Prostate gland (tissue), 2 donors: ENCODE measurements at places on chromosomes 12 and 14. TPM values are rescaled to one million over a fixed set of nuclear protein-coding genes. Genes with fewer than 3 reads are reported as not detected.

GRCh38 chr12:21301-22189 is 45.0 kb upstream of the IQSEC3 start:
- no peak for DNase-seq

GRCh38 chr12:92719674-92720073 is 16.9 kb downstream of the PLEKHG7 start:
- no peak for DNase-seq

DNA sequence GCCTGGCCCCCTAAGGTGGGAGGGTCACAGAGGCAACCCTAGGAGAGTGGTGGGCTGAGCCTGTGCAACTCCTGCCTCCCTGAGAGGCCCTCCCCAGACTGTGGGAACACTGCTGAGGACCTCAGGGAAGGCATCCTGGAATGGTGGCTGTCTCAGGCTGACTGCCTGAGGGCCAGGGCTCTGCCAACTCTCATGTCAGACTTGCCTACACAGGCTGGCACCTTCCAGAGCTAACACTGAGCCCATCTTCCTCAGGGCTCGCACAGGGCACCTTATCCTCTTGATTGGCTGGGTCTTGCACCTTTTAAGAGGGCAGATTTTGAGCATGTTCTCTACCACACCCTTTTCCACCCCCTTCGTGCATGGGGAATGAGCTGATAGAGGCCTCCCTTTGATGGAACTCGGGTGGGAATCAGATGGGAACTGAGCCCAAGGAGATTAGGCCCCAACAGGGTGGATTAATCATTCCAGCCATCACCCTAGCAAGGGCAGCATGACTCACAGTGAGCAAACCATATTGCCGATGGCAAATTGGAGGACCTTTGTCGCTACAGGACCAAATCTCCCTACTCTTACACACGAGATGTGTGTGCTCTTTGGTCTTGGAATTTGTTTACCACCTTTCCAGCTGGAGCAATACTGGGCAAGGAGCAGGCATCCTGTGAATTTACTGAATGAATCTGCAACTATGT is 702.8 kb downstream of the VRK1 start:
- no peak for DNase-seq

GRCh38 chr12:77724367-77724957 is 106.2 kb upstream of the NAV3 start:
- no peak for DNase-seq

GRCh38 chr14:84425968-84426367 is 1104.0 kb upstream of the FLRT2 start:
- no peak for DNase-seq

- DNase-seq: no peak
Measured at GRCh38 chr12:49428793-49429192, 61.5 kb downstream of the SPATS2 start.

GRCh38 chr14:68688872-68689371 is 103.9 kb downstream of the ZFP36L1 start:
- no peak for DNase-seq

- DNase-seq: no peak
Measured at GRCh38 chr12:45675534-45675933, 54.0 kb upstream of the ARID2 start.

DNA sequence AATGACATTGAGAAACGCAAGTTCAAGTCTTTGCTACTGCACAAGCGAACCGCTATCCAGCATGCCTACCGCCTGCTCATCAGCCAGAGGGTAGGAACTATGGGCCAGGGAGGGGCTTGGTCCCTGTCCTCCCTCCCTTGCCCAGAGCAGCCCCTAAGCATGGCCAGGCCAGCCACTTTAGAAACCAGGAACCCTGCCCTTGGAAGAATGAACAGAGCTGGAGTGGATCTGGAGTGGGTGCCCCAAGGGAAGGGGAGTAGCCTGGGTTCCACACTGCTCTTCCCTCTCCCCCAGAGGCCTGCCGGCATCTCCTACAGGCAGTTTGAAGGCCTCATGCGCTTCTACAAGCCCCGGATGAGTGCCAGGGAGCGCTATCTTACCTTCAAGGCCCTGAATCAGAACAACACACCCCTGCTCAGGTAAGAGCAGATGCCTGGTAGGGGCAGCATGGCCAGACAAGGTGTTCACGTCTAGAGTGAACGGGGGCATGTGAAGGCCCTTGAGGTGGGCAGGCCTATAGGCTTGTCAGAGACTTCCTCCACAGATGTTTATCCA is 55.8 kb downstream of the TPCN1 start:
- no peak for DNase-seq

DNA sequence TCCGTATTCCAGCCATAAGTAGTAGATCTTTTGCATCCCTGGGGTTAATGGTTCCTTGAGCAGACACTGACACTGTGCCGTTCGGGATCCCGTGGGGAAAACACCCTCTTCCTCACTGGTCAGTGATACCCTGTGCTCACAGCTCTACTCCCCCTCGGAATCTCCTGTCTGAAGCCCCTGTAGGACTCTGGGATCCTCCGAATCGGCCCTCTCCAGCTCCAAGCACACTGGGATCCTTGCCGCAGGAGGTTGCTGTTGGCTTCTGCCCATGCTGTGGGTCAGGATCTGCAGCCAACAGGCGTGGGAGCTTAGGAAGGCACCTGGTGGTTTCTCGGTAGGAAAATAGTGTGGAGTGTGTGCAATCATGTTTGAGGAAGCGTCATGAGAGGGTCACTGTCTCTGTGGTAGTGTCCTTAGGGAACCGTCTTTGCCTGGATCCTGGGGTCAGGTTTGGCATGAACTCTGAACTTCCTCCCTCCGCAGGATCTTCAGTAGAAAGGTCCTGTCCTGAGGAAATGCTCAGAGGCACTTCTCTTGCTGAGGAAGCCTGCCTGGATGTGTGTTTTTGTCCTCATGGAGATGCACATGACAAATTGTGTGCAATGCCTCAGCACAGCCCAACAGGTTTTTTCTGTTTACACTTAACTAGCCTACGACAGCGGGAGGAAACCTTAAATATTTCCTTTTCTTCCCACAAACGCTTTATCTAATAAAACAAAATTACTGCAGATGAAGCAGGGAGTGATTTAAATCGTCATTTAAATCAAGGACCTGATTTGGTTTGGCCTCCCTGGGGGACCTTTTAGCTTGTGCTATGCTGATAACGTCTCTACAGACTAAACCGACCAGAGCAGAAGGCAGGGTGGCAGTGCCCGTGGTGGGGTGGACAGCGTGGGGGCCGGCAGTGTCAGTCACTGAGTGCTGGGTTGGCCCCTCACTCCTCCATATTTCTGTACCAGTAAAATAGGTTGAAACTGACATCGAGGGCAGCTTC is 18.7 kb downstream of the FBXL14 start:
- peak; percentile 74 for DNase-seq

GRCh38 chr12:100166232-100166631 is 23.6 kb upstream of the BLTP3B start:
- no peak for DNase-seq

DNA sequence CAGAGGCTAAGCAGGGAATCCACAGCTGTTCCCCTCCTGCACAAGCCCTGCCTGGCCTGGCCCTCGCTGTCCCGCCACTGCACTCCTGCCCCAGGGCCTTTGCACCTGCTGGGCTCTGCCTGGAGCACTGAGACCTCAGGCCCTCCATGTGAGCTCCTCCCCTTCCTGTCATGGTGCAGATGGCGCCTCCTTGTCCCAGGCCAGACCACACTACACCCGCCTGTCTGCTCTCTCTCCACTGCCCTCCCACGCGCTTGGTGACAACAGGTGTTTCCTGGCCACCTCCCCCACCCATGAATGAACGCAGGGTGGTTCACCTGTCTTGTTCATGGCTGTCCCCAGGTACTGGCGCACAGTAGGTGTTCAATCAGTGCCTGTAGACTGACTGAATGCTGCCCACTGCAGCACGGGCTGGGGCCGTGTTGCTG is 82.9 kb downstream of the NCOR2 start:
- no peak for DNase-seq

- no peak for DNase-seq
Measured at GRCh38 chr12:10959804-10960203, 20.7 kb upstream of the TAS2R14 start.

DNA sequence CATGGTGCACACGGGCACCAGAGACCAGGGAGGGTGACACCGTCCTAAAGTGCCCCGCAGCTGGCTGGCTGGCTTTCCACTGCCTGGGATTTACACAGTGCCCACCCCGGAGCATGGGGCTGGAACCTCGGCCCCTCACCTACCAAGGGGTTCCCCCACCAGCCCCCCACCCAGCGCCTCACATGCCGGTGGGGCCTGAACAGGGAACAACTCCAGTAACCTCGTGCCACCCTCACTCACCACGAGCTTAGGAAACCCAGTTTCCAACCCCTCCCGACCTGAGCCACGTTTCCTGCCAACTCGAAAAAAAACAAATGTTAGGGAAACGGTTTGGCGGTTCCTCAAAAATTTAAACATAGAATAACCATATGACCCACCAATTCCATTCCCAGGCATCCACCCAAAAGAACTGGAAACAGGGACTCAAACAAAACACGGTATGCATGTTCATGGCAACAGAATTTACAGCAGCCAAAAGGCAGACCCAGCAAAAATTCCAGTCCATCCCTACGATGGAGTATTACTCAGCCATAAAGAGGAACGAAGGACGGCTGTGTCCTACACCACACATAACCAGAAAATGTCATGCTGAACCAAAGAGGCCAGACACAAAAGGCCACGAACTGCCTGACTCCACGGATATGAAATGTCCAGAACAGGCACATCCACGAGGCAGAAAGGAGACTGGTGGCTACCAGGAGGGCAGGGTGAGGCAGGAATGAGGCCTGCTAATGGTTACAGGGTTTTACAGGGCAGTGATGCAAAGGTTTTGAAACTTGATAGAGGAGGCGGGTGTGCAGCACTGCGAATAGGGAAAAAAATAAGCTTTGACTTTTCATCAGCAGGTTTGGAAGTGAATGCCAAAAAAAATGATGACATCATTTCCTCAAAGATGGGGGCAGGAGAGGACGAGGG is 68.9 kb downstream of the NCOR2 start:
- DNase-seq: no peak

- DNase-seq: no peak
Measured at GRCh38 chr12:107503887-107504885, 181.4 kb upstream of the PWP1 start.

DNA sequence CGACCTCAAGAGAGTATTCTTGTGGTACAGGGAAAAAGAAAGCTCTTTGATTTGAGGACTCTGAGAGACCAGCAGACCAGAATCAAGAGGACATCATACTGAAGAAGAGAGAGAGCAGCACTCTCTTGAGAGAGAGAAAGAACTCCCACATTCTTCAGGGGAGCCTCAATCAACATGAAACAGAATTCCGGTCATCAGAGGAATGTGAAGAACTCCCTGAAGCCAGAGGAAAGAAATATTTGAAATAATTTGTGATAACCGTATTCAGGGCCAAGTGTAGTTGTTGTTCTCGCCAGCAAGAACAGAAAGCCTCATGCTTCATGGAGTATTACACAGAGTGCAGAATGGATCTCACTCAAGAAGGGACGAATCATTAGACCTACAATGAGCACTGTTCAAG is 363.8 kb upstream of the TMEM132C start:
- DNase-seq: no peak

DNA sequence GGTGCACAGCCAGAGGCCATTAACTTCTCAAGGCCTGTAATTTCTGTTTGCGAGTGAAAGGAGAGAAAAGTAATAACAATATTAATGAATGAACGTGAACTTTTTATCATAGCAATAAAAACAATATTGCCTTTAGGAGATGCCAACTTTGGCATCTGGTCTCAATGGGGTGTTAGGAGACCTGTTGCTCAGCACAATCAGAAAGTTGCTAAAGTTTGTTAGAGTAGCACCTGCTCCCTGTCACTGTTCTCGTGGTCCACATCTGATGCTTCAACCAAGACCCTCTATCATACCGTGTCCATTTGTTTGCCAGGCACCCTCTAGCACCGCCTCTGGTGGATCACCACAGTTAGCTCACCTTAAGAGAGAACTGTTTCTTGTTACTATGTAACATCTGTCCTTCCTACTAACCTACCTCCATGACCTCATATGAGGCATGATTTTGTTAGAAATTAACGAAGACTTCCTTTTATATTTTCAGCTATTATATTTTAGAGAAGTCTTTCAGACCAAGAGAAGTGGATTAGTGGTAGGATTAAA is 12.5 kb upstream of the CLEC4E start:
- no peak for DNase-seq

DNA sequence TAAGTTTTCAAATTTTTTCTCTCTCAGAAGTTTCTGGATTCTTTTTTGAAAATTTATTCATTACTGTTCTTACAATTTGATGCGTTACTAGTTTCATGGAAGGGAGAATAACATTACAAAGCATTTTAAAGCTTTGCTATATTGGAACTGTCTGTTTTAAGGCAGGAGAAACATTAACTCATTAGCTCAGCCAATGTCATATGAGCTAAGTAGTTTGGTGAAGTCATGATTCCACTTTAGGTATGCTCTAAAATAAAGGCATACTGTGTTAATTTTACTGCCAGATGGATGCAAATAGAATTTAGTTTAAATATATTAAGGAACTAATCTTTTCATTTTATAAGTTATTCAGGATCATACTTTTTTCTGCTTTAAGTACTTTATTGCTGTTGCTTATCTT is 46.0 kb downstream of the ARID2 start:
- no peak for DNase-seq

DNA sequence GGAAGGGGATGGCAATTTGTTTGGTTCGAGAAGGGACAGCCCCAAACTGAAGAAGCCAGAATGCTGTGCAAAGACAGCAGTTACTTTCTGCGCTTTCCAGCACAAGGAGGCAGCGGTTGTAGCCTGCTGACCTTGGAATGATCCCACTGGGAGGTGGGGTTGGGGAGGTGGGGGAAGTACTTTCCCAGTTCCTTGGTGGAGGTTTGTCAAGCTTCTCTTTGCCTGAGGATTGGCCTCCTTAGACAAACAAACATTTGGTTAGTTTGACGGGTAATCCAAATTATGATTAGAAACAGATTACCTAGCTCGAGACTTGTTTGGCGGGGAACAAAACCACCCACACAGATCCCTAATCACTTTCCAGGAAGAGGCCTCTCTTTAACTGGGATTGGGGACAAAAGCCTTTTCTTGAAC is 79.1 kb upstream of the EGLN3 start:
- DNase-seq: no peak

The PZP gene
- not detected for total RNA-seq

The RERG gene
- total RNA-seq: 13.3 TPM

The NANOG gene
- 0.05 TPM for total RNA-seq

The TMEM132C gene
- 0.46 TPM for total RNA-seq

The IQSEC3 gene
- 0.14 TPM for total RNA-seq

The DBX2 gene
- total RNA-seq: 2.7 TPM

The SLC15A4 gene
- total RNA-seq: 33.5 TPM

The CLEC9A gene
- total RNA-seq: not detected

The BHLHE41 gene
- 11.3 TPM for total RNA-seq

The KNTC1 gene
- 28.6 TPM for total RNA-seq
